ENCODE measurements at places on chromosomes 5 and 9.

- DNase-seq: peak; percentile 40
These were observed 46.1 kb upstream of the RIC1 start for GRCh38 chr9:5582835-5583195.

DNA sequence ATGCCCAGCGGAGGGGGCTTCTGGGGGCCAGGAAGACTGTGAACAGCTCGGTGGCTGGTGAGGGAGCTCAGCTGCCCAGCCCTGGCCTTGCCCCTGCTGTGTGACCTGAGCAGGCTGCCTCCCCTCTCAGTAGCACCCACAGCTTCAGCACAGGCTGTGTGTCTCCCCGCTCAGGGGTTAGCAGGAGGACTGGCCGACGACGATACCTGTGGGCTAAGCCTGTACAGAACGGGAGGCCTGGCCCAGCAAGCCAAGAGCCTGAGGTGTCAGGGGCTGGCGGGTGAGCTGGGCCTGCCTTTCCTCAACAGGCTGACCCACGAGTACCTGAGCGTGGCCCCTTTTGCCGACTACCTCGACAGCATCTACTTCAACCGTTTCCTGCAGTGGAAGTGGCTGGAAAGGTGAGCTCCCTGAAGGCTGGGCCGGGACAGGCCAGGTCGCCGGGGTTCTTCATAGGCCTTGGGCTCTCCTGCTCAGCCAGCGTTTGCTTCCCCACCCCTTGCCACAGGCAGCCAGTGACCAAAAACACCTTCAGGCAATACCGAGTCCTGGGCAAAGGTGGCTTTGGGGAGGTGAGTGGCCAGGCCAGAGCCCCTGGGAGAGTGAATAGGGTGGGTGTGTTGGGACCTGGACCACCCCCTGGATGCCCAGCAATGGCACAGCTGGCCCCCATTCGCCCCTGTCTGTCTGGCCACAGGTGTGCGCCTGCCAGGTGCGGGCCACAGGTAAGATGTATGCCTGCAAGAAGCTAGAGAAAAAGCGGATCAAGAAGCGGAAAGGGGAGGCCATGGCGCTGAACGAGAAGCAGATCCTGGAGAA lies 6.6 kb downstream of the GRK6 start:
- DNase-seq: no peak

DNA sequence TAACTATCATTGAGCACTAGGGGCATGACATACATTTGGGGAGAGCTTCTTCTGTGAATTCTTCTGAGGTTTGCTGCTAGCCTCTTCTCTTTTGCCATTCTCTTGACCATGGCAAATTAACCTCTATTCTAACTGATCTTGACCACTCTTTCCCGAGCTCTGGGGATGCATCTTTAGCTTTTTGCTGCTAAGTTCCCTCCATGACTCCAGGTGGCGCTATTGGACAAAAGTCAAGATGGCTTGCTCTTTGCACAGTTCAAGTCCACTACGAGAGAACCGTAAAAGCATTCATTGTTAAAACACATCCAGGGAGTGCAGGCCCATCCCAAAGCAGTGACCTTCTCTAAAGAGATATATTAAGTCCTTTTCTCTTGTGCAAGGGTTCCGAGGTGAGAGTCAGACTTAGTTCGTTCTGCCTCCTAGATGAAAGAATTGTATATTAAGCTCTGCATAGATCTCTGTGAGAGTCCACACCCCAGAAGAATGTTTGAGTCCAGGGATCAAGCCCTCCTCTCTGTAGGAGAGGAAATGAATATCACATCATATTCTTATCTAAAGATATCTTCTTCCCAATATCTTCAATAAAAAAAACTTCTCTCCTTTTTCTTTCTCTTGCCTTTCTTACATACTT lies 1152.9 kb upstream of the CDH6 start:
- DNase-seq: no peak

DNA sequence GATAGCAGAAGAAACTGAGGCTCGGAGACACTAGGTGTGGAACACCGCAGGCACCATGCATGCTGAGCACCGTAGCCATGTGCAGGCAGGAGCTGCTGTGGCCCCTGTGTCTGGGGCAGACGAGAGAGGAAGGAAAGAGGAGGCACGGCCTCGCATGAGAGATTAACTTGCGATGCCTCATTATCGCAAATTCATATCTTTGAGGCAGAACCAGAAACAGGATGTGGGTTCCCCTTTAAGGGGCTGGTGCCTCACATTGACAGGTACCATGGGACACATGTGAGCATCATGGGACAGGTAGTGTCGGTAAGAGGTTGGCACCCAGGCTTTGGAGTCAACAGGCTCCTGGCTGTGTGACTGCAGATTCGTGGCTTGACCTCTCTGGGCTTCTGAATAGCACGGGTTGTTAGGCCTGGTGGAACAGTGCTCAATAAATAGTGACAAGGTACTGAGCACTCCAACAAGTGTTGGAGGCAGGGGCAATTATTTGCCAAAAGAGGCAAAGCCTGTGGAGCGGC lies 40.8 kb downstream of the NAIF1 start:
- peak; percentile 93 for DNase-seq

DNA sequence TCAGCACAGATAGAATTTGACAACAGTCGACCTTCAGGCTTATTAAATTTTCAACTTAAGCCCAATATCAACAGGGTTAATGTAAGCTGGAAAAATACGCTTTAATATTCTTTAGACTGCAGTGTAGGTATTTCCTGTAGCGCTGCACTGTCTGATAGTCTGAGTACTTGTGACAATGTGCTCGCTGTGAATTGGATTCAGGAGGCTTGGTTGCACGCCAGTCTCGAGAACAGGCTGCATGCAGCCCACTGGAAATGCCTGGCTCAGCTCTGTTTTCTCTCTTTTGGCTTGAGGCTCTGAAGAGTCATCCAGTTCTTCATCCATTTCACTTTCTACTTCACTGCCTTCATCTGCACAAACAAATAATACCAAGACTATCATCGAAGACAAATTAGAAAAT lies 300.9 kb downstream of the RFX3 start:
- DNase-seq: no peak

GRCh38 chr5:31362931-31363568 lies 168.8 kb downstream of the DROSHA start:
- no peak for DNase-seq

- DNase-seq: no peak
These were observed 38.0 kb downstream of the TGFBI start for GRCh38 chr5:136066661-136067271.

GRCh38 chr5:114857941-114858551 lies 311.7 kb downstream of the TRIM36 start:
- DNase-seq: no peak

- DNase-seq: no peak
These were observed 7.2 kb downstream of the NACC2 start for GRCh38 chr9:136087741-136088480.

GRCh38 chr5:67806654-67807438 lies 408.7 kb upstream of the PIK3R1 start:
- no peak for DNase-seq

- DNase-seq: no peak
These were observed 57.9 kb downstream of the KIAA1958 start for GRCh38 chr9:112544477-112544876.

- DNase-seq: no peak
These were observed 1.3 kb upstream of the LCN12 start for GRCh38 chr9:136950656-136951276.

- no peak for DNase-seq
These were observed 657.9 kb downstream of the TLR4 start for GRCh38 chr9:118362123-118362522.

DNA sequence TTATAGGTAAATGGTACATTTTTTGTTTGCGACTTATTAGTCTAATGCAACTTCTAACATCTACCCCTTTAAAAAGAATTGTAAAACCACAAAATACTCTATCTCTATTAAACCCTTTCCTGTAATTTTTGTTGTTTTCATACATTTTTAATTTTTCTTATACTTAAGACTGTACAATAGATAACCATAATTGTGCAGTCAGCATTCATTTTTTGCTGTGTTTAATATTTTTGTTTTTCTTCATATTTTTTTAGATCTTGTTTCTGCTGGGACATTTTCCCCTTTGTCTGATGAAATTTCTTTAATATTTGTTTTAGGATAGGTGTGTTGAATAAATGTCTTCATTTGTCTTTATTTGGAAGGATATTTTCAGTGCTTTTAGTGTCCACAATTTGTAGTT lies 19.9 kb downstream of the OR1J1 start:
- no peak for DNase-seq

- DNase-seq: no peak
These were observed 35.1 kb upstream of the CCDC152 start for GRCh38 chr5:42721484-42721883.

DNA sequence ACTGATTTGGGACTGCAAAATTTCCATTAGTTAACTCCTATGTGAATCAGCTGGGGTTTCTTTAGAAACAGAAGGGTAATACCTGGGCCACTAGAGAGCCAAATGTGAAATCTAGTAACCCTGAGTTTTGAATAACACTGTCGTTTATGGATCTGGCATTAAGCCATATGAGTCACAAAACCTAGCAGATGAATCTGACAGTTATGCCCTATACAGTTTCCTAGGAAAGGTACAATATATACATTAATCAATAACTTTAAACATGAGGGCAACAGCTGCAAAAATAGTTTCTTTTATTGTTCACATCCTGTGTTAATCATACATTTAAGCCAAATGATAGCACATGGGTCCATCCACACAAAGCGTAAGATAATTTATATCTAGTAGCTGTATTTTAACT lies 56.9 kb downstream of the PAM start:
- no peak for DNase-seq

DNA sequence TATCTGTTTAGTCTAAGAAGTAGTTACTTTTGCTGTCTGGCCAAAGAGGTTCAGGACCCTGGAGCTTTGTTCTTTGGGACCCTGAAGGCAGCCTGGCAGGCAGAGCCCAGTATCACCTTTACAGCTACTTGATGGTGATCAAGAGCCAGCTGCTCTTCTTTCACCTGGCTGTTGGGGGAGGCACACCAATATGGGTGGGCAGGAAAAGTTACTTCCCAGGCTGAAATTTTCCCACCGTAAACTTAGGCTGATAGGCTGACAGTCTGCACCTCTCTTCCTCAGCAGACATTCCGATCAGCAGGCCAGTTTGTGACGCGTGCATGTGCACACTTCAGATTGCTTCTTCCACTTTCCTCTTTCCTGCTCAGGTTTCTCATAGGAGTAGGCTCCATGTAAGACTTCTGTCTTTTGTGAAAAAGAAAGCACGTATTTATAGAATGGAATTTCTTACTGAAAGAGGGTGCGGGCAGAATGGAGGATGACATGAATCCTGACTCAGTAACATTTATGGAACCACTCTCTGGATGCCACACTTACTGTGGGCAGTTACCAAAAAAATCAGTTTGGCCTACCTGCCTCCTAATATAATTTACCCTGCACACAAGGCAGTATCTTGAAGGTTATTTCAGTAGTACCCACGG lies 223.9 kb upstream of the DMRT1 start:
- no peak for DNase-seq

GRCh38 chr5:123174916-123175481 lies 86.0 kb downstream of the PRDM6 start:
- no peak for DNase-seq

DNA sequence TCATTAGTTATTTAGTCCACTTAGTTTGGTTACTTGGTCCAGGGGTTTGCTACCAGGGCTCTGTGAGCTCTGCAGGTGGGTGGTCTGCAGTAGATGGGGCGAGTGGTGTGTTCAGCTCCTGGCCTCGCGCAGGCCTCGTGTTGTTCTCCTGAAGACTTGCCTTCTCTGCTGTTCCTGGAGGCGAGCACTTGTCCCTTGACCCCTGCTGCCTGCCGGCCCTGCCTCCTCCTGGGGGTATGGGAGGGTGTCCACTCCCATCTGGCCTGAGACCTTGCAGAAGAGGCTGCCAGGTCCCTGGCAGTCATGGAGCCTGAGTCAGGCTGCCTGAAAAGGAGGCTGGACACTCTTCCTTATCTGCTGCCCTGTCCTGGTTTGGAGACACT lies 137.0 kb downstream of the CACNA1B start:
- no peak for DNase-seq

DNA sequence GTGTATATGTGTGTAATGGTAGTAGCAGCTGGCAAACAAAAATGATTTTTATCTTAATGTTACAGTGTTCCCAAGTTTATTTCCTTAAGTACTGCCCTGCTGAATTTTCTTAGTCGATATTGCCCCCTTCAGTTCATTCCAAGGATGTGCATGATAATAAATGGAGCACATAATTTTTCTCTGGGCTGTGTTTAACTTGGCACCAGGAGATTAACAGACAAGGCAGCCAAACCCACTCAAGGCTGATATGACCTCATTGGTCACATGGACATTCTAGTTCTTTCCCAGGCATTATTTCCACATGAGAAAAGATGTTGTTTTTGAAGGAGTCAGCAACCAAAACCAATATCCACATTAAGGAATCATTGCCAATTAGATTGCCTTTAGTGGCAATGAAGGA lies 61.8 kb downstream of the COX7C start:
- peak; percentile 21 for DNase-seq

- DNase-seq: no peak
These were observed 77.1 kb downstream of the PPARGC1B start for GRCh38 chr5:149807176-149807575.

- DNase-seq: no peak
These were observed 54.1 kb downstream of the PRRC1 start for GRCh38 chr5:127571314-127572131.

- DNase-seq: peak; percentile 54
These were observed 59.5 kb downstream of the PIK3R1 start for GRCh38 chr5:68274847-68275651.

DNA sequence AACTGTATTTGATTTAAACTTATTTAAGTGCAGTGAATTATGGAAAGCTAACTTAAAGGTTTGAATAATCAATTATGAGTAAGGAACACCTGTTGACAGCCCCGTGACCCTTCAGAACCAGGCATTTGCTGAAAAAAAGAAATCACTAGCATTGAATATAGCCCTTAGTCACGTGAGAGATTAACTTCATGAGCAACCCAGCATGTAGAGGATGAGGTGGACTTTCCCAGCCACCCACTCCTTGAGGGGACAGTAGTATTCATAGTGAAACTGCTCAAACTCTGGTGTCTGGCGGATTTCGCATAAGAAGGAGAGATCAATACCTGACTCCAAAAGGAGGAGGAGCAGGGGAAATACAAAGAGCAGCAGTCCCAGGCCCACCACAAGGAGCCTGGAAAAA lies 184.8 kb upstream of the RASEF start:
- no peak for DNase-seq

DNA sequence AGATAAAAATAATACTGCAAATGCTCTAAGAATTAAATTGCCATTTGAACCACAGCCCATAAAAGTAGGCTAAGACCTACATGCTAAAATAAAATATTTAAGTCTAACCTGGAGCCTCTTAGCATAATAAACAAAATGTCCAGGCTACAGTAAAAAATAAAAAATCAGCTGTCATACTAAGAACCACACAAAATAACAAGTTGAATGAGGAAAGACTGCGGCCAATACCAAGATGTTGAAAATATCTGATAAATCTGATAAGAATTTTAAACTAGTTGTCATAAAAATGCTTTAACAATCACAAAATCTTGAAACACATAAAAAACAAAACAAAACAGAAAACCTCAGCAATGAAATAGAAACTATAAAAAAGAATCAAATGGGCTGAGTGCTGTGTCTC lies 336.9 kb upstream of the MSX2 start:
- no peak for DNase-seq

GRCh38 chr5:110150199-110150598 lies 460.5 kb downstream of the MAN2A1 start:
- DNase-seq: no peak

- no peak for DNase-seq
These were observed 14.4 kb downstream of the FREM1 start for GRCh38 chr9:14895806-14896205.

GRCh38 chr5:127298036-127298429 lies 7.4 kb downstream of the MEGF10 start:
- no peak for DNase-seq

- no peak for DNase-seq
These were observed 421.7 kb downstream of the SPATA31D1 start for GRCh38 chr9:82410306-82410705.

- DNase-seq: peak; percentile 88
These were observed 11.1 kb upstream of the CDC42SE2 start for GRCh38 chr5:131252824-131253171.

Measured in CD4-positive, alpha-beta T cell treated with Interleukin-2 at 100 ng/mL for 4 hours (primary cell).